Stimulated activated CD4-positive, alpha-beta T cell treated with anti-CD3 and anti-CD28 coated beads, Interleukin-2, amount 100 ng/mL, for 24 hours (primary cell): ENCODE measurements at places on chromosomes 5 and 9.

GRCh38 chr9:34963552-34963951 lies 5.5 kb downstream of the PHF24 start:
- DNase-seq: no peak

GRCh38 chr5:36765876-36766275 lies 110.7 kb upstream of the NIPBL start:
- DNase-seq: no peak

DNA sequence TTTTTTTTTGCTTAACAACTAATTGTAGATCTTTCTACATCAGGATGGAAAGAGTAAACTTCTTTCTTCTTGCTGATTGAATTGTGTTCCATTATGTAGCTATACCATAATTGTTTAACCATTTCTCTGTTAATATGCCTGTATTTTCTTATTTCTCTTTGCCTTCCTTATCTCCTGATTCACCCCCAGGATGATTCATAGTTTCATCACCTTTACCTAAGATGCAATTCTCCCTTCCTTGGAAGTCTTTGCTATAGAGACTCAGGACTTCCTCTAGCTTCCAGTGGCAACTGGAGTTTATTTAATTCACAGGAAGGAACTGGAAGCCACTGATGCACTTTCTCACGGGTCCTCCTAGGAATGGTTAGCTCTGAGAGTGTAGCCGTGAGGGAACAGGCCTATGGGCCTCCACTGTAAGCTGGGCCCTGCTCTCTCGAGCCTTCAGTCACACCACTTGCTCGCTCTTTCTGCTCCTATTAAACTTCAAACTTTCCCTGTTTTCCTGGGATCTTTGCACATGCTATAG lies 83.1 kb downstream of the FGF1 start:
- DNase-seq: no peak

GRCh38 chr5:152884006-152884405 lies 478.9 kb upstream of the NMUR2 start:
- no peak for DNase-seq

DNA sequence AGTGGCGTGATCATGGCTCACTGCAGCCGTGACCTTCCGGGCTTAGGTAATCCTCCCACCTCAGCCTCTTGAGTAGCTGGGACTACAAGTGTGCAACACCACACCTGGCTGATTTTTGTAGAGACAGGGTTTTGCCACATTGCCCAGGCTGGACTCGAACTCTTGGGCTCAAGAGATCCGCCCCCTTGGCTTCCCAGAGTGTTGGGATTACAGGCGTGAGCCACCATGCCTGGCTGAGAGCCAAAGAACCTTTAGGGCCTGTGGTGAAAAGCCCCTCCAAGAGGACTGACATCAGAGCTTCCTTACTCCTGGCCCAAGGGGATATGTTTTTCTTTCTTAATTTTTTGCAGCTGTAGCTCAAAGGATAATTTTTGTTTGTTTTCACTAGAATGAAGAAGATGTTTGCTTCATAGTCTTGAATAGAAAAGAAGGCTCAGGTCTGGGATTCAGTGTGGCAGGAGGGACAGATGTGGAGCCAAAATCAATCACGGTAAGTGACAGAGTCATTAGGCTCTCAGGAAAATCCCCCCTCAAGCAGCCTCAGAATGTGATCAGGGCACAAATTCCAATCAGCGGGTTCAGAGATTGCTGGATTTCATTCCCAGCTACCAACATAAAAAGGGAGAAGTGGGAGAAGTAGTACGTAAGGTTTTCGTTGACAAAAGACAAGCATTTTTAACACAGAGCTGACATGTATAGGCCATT lies 77.1 kb downstream of the GOLPH3 start:
- DNase-seq: no peak

GRCh38 chr5:96412868-96413449 lies 20.1 kb downstream of the PCSK1 start:
- DNase-seq: no peak

- DNase-seq: no peak
Observed at GRCh38 chr5:139494256-139494655, 11.7 kb upstream of the STING1 start.

GRCh38 chr5:52605317-52606313 lies 182.1 kb upstream of the ITGA1 start:
- no peak for DNase-seq

- DNase-seq: no peak
Observed at GRCh38 chr5:114184006-114184405, 177.9 kb upstream of the KCNN2 start.

- DNase-seq: peak; percentile 77
Observed at GRCh38 chr9:14993061-14993800, 83.0 kb upstream of the FREM1 start.

DNA sequence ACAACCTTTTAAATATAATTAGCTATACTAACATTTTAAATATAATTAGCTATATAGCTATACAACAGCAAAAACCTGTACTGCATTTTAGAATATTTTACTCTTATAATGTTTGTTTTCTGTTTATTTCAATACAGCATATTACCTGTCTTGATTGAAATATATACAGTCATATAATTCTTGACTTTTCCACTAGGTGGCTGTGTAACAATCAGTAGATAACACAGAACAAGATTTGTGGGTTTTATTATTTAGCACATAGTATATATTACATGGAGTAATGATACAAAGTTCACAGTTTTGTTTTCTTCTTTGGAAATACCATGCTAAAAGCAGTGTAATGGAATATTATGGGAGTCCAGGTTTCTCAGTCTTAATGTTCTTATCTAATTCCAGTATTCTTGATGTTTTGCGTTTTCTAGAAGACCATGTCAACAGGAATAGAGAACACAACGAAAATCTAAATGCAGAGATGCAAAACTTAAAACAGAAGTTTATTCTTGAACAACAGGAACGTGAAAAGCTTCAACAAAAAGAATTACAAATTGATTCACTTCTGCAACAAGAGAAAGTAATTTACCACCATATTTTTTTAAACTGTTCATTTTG lies 13.3 kb downstream of the HMMR start:
- DNase-seq: no peak

DNA sequence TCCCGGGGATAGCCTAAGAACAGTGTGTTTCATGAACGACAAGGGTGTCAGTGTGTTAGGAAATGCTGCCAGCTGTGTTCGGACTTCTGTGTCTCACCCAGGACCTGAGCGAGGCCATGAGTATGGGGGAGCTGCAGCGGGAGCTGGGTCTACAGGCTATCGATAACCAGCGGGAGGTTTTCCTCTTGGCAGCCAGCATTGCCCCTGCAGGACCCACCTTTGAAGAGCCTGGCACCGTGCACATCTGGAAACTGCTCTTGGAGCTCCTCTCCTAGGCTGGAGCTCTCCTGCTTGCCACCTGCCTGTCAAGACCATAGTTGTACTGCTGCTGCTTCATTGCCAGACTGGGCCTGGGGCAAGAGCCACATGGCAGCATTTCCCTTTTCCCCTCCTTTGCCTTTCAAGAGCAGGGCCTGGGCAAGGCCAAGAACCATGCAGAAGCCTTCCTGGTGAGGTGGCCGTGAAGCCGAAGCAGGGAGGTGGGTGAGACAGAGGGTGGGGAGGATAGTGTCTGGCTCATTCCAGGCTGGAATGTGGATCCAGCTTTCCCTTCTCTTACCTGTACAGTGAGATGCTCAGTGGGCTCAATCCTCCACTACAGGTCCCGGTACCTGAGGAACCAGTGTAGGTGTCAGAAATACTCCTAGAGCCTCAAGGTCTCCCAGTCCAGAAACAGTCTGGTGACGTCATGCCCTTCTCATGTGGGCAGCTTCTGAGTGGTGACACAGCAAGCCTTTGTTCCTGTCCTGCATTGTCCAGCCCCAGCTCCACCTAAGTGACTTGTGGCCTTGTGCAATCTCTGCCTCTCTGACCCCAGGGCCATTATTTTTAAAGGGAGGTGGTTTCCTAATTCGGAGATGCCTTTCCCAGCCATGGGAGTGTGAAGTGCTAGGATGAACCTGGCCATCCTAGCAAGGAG lies 6.6 kb downstream of the ARL10 start:
- no peak for DNase-seq

DNA sequence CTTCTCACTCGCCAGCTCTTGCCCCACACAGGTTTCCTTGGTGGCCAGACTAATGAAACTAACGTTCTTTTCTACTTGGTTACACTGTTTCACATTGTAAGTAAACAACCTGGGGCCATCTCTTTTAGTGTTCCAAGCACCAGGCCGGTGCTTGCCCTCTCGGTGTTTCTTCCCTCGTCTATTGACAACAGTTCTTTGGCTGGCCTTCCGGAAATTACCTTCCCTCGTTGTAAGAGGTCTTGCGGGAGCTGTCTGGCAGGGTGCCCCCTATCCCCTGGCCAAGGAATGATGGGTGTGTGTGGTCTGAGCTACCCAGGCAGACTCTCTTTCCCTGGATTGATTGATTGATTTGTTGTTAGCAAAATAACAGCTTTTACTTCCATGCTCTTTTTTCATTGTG lies 918 bp upstream of the MYMK start:
- DNase-seq: no peak
